ENCODE measurements at places on chromosomes 3 and 15.
A peak's percentile ranks its signal among the peaks of the same experiment; 100 is the strongest.

DNA sequence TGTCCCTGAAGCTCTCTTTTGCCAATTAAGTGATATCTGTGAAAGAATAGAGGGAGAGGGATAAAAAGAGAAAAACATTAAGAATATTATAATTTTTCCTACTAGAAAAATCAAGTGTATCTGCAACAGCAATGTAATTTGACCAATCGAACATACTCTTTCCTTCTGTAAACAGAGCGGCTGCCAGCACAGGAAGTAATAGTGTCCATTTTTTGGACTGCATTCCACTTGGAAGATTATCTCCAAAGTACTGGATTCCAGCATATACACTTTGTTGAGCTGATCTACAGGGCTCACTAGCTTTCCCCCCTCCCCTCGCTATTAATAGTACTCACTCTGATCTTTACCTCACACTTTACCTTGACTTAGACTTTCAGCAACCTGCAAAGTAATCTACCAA, 90.4 kb downstream of the SUCLG2 start:
- no peak for DNase-seq

- DNase-seq, result no peak
Measured at GRCh38 chr3:176870451-176870850, 326.8 kb downstream of the TBL1XR1 start.

DNA sequence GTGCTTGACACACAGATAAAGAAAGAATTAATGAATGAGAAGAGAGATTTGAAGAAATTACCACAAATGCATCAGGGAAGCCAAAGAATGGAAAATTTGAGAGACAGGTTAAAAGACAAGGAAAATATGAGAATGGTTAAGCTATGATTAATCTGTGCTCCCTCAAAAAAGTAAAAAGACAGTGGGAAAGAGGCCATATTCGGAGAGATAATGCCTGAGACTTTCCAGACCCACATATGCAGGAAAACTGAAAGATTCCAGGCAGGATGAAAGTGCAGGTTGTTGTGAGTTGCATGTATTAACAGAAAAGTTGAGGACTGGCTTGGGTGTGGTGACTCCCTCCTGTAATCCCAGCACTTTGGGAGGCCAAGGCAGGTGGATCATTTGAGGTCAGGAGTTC, 302.3 kb downstream of the UACA start:
- DNase-seq, result no peak

GRCh38 chr15:67831363-67831762, 6.1 kb downstream of the SKOR1 start:
- no peak for DNase-seq

- DNase-seq, result no peak
Measured at GRCh38 chr3:141915766-141916165, 39.3 kb downstream of the ATP1B3 start.

DNA sequence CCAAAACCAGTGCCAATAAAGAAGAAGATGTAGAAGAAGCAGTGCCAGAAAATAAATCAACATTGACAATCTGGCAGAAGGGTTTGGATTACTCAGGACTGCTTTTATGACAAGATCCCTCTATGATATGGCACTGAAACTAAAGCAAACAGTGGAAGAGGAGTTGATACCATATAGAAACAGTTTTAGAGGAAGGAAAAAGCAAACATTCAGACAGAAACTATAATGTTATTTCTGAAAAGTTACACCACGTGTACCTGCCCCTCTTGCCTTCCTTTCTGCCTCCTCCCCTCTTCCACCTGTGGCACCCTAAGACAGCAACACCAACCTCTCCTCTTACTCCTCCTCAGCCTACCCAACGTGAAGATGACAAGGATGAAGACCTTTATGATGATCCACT, 63.0 kb downstream of the SFMBT1 start:
- DNase-seq, result no peak

DNA sequence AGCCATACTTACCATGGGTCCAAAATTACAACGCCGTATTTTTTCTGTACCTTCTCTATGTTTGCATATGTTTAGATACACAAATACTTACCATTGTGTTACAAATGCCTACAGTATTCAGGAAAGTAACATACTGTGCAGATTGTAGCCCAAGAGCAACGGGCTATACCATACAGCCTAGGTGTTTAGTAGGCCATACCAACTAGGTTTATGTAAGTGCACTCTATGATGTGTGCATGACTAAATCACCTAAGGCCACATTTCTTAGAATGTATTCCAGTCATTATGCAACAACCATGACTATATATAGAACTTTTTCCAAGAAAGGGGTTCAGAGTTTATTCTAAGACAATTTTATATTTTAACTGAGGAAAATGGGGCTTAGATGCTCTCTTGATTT, 411.7 kb downstream of the MAGI1 start:
- DNase-seq, result no peak

DNA sequence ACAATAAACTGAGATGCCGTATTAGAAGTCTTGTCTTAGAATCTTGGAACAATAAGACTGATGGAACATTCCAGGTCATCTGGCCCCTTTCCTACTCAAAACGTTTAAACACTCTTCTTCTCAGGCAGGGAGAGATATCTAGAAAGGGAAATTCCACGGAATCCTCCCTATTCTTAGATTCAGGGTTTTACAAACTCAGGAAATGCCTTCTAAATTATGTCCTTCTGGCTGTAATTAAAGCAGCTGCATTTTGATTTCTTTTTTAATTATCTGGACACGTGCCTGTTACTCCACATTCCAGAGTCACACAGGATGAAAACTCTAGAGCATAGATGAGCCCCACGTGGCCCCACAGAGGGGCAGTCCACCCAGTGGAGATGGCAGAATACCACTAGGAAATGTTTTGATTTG, 41.5 kb upstream of the MTMR10 start:
- DNase-seq, result no peak

DNA sequence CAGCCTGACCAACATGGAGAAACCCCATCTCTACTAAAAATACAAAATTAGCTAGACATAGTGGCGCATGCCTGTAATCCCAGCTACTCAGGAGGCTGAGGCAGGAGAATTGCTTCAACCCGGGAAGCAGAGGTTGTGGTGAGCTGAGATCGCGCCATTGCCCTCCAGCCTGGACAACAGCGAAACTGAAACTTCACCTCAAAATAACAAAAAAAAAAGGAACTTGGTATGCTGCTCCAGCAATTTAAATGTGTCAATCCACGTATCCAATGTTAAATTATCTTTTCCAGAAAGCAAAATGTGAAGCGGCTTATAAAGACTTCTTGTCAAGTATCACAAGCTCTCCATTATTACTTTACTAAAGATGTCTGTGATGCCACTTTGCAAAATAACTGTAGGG, 9.9 kb upstream of the ARIH1 start:
- DNase-seq, result no peak

DNA sequence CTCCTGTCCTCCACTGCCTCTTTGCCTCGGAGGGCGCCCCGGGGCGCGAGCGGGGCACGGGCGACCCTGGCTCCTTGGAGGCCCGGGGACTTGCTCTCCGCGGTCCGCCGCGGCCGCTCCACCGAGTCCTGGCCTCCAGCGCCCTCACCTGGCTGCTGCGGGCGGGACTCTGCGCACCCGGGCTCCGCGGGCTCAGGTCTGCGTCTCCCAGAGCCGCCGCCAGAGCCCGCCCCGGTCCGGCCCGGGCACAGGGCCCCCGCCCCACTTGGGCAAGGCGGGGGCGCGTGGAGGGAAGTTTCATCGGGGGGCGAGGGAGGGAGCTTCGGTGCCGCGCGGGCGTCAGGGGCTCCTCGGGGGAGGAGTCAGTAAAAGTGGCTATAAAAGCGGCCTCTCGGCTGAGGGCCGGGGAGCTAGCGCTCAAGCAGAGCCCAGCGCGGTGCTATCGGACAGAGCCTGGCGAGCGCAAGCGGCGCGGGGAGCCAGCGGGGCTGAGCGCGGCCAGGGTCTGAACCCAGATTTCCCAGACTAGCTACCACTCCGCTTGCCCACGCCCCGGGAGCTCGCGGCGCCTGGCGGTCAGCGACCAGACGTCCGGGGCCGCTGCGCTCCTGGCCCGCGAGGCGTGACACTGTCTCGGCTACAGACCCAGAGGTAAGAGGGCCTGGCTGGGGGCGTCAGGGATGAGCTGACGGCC, at the start of gene CEMIP:
TSS of gene CEMIP (plus strand) at position 407 of the 694 bp plus-strand sequence. CDS start 94,510 bp downstream, outside the sequence.
- peak; percentile 91 for DNase-seq

GRCh38 chr3:113615976-113616375, 80.5 kb downstream of the USF3 start:
- no peak for DNase-seq

GRCh38 chr15:100094127-100094510, 247.7 kb downstream of the ADAMTS17 start:
- no peak for DNase-seq

- DNase-seq, result no peak
Measured at GRCh38 chr3:143697975-143698374, 150.3 kb downstream of the SLC9A9 start.

DNA sequence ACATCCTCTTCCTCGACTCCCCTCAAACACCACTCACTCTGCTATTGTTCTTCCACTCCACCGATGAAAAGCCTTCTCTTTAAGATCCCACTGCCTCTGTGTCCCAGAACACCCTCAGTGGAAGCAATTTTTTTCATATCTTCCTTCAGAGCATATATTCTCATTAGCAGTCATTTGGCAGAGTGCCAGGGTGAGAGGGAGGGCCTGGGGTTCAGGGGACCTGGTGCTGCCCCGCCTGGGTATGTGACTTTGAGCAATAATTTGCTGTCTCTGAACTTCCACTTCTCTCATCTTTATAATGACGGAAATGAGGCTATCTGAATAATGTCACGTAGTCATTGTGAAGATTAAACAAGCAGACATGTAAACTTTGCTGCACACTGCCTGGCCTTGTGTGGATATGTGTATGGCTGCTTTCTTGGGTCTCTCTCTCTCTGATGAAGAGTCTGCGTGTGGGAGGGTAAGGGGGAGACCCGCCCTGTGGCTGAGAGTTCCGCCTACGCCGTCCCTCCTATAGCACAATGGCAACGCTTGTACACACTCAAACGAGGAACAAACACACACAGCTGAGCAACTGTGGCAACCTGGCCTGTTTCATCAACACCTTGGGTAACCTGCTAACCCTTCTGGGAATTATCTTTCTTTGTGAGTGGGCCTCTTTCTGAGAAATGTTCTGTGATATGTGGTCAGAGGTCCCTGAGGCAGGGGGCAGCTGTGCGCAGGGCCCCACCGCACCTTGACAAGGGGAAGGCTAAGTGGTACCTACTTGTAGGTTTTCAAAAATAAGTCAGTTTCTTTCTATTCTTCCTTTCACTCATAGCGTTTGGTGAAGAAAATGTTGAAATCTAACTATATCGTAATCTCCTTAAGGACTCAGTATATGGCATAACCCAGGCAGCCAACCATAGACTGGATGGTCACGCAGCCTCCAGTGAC, 369.8 kb downstream of the SV2B start:
- no peak for DNase-seq

- no peak for DNase-seq
Measured at GRCh38 chr3:17432236-17432635, 310.2 kb downstream of the TBC1D5 start.

DNA sequence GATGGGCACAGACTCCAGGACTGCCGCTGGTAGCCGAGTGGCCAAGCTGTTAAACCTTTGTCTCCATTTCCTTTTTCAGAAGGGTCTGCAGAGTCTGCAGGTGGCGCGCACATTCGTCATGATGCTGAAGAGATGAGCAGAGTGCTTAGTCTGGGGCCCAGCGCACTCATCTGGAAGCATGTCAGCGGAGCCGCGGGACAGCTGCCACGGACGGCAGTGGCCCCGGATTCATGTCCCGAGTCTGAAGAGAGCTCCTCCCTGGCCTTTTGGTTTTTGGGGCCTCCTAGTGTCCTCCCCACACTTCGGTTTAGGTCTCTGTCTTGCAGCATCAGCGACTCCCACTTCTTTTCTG, 42.6 kb downstream of the KLHL25 start:
- no peak for DNase-seq

DNA sequence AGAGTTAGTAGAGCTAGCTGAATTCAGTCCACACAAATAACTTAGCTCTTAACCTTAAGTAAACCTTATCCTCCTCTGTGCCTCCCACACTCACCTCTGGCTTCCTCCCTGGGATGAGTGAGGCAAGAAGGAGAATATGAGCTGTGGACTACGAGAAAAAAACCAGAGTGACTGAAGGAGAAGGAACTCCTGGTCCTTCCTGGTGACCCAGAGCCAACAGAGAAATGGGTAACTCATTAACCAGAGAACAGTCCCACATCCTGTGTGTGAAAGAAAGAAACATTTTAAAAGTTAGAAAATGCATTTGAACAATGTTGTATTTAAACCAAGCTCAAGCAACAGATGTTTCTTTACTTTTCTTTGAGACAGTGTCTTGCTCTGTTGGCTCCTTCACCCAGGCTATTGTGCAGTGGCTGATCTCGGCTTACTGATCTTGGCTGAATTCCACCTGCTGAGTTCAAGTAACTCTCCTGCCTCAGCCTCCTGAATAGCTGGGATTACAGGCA, 27.5 kb upstream of the FAM81A start:
- peak; percentile 17 for DNase-seq

DNA sequence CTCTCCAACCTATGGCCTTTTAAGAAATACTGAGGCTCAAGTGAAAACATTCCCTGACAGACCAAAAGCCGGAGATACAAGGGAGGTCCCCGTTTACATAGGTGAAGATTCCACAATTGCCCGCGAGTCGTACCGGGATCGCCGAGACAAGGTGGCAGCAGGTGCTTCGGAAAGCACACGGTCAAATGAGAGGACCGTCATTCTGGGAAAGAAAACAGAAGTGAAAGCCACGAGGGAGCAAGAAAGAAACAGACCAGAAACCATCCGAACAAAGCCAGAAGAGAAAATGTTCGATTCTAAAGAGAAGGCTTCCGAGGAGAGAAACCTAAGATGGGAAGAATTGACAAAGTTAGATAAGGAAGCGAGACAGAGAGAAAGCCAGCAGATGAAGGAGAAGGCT, 24.8 kb downstream of the SYNM start:
- DNase-seq, result no peak

GRCh38 chr15:57395292-57395691, 19.0 kb downstream of the CGNL1 start:
- no peak for DNase-seq

DNA sequence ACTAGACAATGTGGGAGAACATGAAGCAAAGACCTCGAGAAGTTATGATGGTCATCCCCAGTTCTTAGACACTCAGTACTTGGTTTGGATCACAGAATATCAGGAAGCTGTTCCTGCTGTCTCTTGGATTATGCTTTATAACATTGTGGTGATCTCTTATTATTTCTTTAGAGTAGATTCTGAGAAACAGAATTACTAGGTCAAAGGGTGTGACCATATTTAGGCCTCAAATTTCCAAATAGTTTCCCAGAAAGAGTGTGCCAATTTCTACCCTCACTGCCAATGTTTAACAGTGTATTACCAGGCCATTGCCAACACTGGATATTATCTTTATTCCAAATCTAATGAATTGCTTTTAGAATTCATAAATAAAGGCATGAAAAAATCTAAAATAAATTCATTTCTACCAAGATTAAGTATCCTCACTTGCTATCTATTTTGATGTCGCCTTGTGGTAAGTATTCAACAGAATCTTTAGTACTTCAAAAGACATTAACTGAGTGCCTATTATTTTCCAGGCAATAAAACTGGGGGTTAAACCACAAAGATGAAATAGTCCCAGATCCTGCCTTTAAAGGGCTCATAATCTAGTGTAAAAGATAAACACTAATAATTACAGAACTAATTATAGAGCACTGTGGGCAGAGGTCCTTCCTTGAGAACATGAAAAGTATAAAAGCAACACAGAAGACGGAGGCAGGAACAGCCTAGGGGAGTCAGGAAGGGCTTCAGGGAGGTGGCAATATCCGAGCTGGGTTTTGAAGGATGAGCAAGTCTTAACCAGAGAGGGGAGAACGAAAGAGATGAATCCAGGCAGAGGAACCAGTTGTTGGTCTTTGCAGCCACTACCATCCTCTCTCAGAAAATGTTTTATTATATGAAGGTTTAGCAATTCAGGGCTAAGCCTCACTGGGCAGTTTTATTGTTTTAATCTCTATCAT, 86.8 kb downstream of the IGF2BP2 start:
- DNase-seq, result no peak
